NCI-H187 treated with DMSO at 0.1 percent for 48 hours (cell line): ENCODE measurements at places on chromosomes 16 and 17.

DNA sequence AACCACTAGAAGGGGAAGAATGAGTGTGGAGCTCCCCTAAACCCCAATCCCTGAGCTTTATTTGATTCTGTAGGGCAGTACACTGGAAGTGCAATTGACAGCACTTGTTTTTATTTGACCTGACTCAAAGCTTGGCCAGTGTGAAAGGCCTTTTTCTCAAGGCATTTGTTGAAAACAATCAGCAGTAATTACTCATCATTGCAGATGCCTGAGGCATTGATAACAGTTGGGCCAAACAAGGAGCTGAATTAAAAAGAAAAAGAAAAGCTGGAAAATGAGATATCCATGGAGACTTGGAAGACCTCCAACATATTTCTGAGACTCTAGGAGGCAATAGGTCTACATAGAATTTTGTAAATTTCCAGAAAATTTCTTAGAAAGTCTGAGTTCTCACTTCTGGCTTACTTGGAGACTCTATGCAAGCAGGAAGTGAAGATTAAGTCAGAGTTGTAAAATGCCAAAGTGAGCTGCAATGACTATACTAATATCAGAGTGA, 200.8 kb upstream of the KCNJ16 start:
- DNase-seq, result no peak

- no peak for DNase-seq
These were observed 102.8 kb downstream of the CMIP start for GRCh38 chr16:81547194-81547938.

- no peak for DNase-seq
These were observed 49.0 kb upstream of the HAS3 start for GRCh38 chr16:69056421-69056820.

- no peak for DNase-seq
These were observed 14.3 kb upstream of the CES5A start for GRCh38 chr16:55889518-55889917.

DNA sequence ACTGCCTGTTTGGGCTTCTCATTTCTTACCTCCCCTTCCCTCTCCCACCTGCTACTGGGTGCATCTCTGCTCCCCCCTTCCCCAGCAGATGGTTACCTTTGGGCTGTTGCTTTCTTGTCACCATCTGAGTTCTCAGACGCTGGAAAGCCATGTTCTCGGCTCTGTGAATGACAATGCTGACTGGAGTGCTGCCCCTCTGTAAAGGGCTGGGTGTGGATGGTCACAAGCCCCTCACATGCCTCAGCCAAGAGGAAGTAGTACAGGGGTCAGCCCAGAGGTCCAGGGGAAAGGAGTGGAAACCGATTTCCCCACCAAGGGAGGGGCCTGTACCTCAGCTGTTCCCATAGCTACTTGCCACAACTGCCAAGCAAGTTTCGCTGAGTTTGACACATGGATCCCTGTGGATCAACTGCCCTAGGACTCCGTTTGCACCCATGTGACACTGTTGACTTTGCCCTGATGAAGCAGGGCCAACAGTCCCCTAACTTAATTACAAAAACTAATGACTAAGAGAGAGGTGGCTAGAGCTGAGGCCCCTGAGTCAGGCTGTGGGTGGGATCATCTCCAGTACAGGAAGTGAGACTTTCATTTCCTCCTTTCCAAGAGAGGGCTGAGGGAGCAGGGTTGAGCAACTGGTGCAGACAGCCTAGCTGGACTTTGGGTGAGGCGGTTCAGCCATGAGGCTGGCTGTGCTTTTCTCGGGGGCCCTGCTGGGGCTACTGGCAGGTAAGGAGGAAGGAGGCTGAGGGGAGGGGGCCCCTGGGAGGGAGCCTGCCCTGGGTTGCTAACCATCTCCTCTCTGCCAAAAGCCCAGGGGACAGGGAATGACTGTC, at the start of gene CD68:
CD68 (plus strand) TSS at position 638 of the 833 bp plus-strand sequence; CDS start at position 678, 40 bp downstream.
- DNase-seq, result no peak

DNA sequence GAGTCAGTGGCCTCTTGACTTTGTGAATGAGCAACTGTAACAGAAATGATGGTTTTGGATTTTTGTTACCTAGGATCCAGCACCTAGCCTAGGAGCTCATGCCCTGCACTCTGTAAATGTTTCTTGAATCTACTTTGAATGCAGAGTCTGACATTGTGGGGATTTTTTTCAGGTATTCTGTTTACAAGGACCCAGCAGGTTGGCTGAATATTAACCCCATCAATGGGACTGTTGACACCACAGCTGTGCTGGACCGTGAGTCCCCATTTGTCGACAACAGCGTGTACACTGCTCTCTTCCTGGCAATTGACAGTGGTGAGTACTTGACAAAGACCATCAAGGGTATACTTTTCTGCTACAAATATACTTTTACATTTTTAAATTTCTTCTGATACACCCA, 59.8 kb upstream of the HSBP1 start:
- no peak for DNase-seq

- DNase-seq, result no peak
These were observed 62.6 kb upstream of the ERN1 start for GRCh38 chr17:64192589-64192988.

DNA sequence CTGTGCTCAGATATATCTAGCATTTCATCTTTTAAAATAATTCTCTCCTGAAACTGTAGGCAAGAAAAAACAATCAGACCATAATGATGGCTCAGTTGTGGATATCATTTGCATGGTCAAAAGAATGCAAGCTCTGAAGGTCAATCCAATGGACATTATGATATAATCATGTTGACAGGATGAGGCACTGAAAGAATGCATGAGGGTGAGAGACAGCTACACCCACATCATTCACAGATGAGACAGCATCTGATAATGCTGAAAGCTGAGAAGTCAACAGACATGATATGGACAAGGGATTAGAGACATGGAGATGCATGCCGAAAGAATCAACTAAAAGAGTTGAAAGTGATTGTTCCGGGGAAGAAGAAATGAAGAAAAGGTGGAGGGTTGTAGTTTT, 346.4 kb upstream of the CDH5 start:
- DNase-seq, result no peak

- DNase-seq, result no peak
These were observed 279.2 kb upstream of the CDH5 start for GRCh38 chr16:66087308-66087707.

- DNase-seq, result no peak
These were observed 47.8 kb upstream of the SLC47A1 start for GRCh38 chr17:19485800-19486340.

- DNase-seq, result no peak
These were observed 25.8 kb downstream of the PIK3R5 start for GRCh38 chr17:8939496-8940334.

- DNase-seq, result no peak
These were observed 24.2 kb downstream of the STAT5A start for GRCh38 chr17:42312285-42313130.

DNA sequence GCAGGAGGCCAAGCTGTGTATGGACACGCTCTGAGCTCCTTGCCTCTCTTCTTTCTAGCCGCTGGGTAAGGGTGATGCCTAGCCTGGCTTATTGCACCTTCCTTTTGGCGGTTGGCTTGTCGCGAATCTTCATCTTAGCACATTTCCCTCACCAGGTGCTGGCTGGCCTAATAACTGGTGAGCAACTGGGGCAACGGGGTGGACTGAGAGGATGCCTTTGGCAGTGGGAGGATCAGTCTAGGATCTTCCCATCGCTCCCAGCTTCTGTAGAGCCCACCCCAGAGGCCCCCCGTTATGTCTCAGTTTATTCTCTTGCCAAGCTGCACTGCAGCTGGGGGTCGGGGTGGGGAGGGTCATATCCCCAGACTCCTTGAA, 4.4 kb downstream of the G6PC3 start:
- no peak for DNase-seq

DNA sequence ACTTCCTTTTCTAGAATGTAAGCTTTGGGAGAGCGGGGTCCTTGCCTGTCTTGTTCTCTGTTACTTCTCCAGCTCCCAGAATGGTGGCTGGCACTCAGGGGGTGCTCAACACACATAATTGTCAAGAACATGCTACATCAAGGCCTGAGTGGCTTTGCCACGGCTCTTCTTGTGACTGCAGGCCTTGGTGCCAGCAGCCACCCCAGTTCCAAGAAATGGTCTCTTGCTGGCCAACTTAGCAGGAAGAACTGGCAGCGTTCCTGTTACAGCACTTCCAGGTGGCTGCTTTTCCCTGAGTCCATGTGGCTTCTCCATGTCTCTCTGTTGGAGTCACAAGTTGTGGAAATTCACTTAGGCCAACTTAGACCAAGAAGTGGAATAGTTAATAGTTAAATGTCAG, 36.1 kb downstream of the PRKCB start:
- no peak for DNase-seq

DNA sequence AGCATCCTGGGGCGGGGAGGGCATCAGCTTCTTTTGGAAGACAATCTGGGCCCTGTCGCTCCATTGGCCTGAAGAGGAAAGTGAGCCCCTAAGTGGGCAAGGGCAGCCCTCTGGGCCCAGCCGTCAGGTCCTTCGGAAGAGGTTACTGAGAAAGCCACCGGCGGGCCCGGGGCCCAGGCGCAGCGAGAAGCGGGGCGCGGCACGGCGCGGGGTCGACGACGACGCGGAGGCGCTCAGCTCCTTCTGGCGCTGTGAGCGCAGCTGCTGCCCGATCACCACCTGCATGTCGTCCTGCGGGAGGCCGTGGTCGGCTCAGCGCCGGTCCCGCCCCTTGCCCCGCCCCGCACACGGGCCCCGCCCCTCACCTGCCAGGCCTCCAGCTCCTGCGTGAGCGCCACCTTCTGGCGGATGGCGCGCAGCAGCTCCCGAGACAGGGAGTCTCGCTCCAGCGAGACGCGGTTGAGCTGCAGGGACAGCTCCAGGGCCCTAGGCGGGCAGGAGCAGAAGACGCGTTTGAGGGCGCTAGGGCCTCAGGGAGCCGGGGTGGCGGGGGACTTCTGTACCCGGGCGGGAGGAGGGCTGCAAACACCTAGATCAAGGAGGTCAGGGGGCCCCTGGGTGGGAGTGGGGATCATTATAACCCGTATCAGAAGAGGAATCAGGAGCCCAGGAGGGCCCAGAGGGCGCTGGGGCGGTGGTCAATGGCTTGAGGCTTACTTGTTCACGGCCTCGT, 4.3 kb downstream of the THOC6 start:
- DNase-seq, result peak; percentile 65

GRCh38 chr17:64500487-64500859, 3.6 kb upstream of the POLG2 start:
- DNase-seq, result no peak

DNA sequence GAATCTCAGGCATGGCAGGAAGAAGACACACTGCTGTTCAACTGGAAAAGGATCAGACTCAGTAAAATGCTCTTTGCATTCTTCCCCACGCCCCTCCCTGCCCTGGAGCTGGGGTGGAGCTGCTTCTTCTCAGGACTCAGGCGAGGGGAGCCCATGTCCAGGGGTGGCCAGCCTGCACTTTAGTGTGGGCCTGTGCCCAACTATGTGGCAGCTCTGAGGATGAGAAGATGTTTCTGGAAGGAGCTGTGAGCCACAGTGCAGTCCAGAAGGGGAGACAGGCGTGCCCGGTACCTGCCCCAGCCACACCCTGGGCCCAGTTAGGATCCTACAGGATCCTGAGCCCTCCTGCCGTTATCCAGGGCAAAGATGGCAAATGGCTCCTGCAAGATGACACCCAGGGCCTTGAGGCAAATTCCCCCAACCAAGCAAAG, 120.3 kb downstream of the ANKRD11 start:
- no peak for DNase-seq

GRCh38 chr16:24771132-24771778, 41.8 kb downstream of the TNRC6A start:
- DNase-seq, result no peak

- DNase-seq, result no peak
These were observed 2.4 kb upstream of the B9D1 start for GRCh38 chr17:19364699-19365498.
